Effector memory CD8-positive, alpha-beta T cell (primary cell): ENCODE measurements at places on chromosomes 16 and 17.
A peak's percentile ranks its signal among the peaks of the same experiment; 100 is the strongest.

DNA sequence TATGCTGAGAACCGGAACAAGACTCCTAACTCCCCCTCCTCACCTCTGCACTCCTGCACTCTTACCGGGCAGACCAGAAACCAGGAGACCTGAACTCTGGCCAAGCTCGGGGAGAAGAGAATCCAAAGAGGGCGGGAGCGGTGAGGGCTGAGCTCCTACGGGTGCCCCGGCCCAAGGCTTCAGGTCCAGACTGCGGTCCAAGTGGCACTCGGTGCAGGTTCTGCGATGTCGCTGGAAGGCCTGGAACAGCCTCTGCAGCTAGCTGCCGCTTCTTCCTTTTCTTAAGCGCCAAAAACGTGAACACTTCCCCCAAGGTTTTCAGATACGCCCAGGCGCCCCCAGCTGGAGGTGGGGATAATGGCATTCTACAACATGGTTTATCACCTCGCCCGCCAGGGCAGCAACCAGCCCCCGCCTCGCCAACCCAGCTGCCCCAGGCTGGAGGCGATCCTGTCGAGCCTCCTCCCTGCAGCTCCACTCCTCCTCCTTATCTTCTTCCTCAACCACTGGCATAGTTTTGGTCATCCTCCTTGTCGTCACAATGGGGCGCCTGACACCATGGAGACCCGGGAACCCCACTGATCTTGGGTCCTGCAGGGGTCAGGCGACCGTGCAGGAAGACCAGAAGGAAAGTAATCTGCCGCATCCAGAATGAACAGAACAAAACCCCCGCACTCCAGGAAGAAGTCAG lies 1735.9 kb downstream of the TP53TG3F start:
- no peak for DNase-seq

DNA sequence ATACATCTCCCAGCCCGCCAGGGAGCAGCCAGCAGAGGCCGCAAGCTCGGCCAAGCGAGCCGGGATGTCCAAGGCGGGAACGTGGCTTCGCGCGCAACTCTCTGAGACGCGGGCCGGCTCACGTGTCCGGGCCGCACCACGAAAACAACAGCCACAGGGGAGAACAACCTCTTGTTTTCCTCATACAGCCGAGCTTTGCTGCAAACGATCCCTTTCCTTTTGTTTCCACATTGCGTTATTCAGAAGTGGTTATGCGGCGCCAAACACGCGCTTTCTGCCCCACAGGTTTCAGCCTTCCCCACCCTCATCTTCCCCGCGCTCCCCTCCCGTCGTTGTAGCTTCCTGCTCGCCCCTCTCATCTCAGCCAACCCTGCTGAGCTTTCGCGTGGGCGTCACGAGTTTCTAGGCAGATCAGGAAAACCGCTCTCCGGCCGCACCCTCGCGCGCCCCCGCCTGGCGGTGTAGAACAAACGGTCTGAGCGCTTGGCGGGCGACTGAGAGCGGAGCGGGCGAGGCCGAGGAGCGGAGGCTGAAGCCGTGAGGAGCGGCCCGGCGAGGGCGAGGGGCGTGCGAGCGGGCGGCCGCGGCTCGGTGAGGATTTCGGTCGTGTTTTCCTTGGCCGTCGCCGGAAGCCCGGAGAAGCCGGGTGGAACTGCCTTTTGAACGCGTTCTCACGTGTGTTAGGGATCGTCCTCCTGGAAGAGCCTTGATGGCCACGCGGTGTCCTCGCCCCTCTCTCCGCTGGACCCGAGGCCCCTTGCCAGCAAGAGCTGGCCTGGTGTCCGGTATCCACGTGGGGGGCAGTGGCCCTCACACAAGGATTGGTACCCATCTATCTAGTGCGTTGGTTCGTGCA lies 6.6 kb upstream of the SMARCD2 start:
- DNase-seq, result peak; percentile 94

DNA sequence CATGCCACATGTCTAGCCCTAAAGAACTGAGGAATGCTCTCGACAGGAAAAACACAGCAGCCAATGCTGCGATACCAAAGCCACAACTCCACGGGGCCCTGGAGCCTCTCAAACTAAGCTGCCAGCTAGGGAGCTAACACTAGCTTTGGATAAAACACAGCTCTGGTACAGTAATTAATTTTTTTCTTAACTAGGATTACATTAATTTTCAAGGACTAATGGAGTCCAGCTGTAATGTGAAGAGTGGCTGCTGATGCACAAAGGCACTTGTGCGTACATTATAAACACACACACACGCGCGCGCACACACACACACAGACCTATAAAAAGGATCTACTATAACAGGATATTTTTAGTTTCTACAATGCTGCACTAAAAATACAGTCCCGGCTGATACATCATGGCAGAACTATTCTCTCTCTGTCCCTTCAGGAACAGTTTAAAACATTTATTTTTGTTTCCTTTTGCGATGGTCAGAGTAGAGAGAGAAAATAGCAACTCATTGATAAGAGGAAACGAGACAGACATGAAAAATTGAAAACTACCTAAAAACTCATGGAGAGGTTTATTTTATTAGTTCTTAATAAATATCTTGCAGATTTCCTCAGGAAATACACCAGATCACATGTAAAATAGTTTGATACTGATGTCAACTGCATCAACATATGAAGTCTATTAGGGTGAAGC lies 88.5 kb downstream of the SMG6 start:
- no peak for DNase-seq

- peak; percentile 87 for DNase-seq
Observed at GRCh38 chr17:50094243-50094752, 853 bp upstream of the PDK2 start.

DNA sequence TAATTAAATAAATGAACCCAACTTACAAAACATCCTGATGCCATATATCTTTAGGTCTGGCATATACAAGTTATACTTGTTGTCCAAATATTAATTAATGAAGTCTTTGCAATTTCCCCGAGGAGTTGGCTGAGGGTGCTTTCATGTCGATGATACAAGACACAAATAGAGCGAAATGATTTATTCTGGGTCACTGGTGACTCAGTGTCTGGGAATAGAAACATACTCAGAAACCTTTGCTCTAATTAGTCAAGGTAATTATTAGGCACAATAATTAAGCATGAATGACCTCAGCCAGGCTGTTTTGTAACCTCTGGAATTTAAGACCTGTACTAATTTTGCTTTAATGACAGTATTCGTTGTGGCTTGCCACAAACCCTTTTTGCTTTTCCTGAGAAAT lies 37.0 kb upstream of the HAPSTR1 start:
- DNase-seq, result no peak

- no peak for DNase-seq
Observed at GRCh38 chr16:48481772-48482171, 96.6 kb upstream of the SIAH1 start.
